ENCODE measurements at places on chromosomes 5 and 9.

GRCh38 chr5:113806250-113806649 is 292.8 kb downstream of the YTHDC2 start:
- H3K27me3 ChIP-seq = no peaks in the 10 kb centered on the region
- no peak for DNase-seq
- no peaks in the 10 kb centered on the region for H3K36me3 ChIP-seq
- peaks cover 39% of the 10 kb centered on the region for H3K4me1 ChIP-seq

- peaks cover 5% of the 10 kb centered on the region for H3K4me1 ChIP-seq
- H3K27ac ChIP-seq = no peak overlapping the region
- H3K4me3 ChIP-seq = no peak overlapping the region
- no peak for DNase-seq
- peaks cover 23% of the 10 kb centered on the region for H3K27me3 ChIP-seq
- no peaks in the 10 kb centered on the region for H3K36me3 ChIP-seq
Measured at GRCh38 chr9:94720846-94721549, 5.5 kb upstream of the AOPEP start.

DNA sequence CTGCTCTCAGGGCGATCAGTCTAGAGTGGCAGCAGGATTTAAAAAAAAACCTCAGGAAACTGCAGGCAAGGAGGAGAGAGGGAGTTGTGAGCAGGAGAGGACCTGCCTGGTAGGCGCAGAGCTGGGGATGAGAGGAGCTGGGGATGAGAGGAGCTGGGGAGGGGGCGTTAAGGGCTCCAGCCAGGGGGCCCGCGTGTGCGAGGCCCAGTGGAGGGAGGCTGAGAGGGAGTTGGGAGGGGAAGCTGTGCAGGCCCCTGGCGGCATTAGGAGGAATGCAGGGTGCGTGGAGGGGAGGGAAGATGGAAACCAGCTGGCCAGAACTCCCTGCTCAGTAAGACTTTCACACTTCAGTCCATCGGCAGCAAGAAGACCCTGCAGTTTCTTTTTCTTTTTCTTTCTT is 45.2 kb upstream of the HMCN2 start:
- H3K4me3 ChIP-seq = peak overlapping the region; percentile 32
- H3K27me3 ChIP-seq = peaks cover under 1% of the 10 kb centered on the region
- H3K27ac ChIP-seq = peak overlapping the region; percentile 60
- H3K4me1 ChIP-seq = peaks cover 42% of the 10 kb centered on the region

- peaks cover 8% of the 10 kb centered on the region for H3K27me3 ChIP-seq
- H3K27ac ChIP-seq = no peak overlapping the region
- H3K36me3 ChIP-seq = no peaks in the 10 kb centered on the region
- no peak overlapping the region for H3K4me3 ChIP-seq
Measured at GRCh38 chr5:53001541-53001940, 12.4 kb downstream of the ITGA2 start.

DNA sequence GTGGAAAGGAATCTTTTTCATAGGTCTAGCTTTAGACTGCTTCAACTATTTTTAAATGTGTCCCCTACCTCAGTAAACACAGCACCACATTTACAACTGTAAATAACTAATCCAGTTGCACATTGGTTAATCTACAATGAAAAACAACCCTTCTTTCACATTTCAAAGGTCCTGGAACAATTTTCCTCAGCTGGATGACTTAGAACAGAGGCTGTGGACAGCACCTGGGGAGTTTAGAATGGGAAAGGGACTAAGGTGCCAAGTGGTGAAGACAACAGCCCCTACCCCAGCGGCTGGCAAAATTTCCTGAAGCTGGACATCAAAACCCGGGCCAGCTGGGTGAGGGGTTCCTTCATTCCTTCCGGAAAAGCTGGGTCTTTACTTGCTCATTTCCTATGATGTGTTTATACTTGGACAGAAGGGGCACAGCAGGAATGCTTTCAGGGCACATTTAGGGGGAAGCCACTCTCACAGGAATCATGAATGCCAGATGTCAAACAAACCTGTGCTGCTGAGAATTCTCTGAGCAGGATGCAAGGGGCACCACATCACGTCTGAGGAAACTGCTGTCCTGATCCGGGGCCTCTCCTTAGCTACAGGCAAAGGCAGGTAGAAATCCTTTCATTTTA is 158.3 kb downstream of the NR2F1-AS1 start:
- H3K36me3 ChIP-seq = peaks cover 27% of the 10 kb centered on the region
- H3K27me3 ChIP-seq = peaks cover 3% of the 10 kb centered on the region
- no peak overlapping the region for H3K27ac ChIP-seq
- peaks cover 73% of the 10 kb centered on the region for H3K4me1 ChIP-seq

GRCh38 chr9:126663661-126664072 is 49.9 kb downstream of the LMX1B start:
- DNase-seq = no peak
- H3K4me3 ChIP-seq = no peak overlapping the region
- H3K27ac ChIP-seq = no peak overlapping the region
- peaks cover 17% of the 10 kb centered on the region for H3K27me3 ChIP-seq
- no peaks in the 10 kb centered on the region for H3K36me3 ChIP-seq

DNA sequence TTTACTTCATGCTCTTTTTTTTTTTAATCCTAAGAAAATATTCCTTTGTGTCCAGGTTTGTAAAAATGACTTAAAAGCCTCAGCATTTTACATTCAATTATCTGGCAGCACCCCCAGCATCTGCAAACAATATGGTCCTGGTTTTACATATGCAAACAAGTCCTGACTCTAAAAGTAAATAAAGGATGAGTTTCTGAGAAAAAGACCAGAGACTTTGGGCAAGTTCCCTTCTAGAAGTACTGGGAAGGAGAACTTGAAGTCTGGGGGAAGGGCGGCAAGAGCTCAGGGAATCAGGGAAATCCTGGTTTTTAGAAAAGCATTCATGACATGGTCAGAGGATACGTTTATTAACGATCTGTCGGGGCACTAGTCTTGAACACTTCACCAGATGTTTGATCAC is 25.8 kb downstream of the COL23A1 start:
- peaks cover 25% of the 10 kb centered on the region for H3K36me3 ChIP-seq
- DNase-seq = no peak
- no peak overlapping the region for H3K4me3 ChIP-seq
- H3K4me1 ChIP-seq = peaks cover 47% of the 10 kb centered on the region

GRCh38 chr9:38061326-38061977 is 7.6 kb downstream of the SHB start:
- peaks cover 8% of the 10 kb centered on the region for H3K27me3 ChIP-seq
- no peaks in the 10 kb centered on the region for H3K36me3 ChIP-seq
- no peak overlapping the region for H3K4me3 ChIP-seq
- no peak for DNase-seq
- peaks cover 83% of the 10 kb centered on the region for H3K4me1 ChIP-seq

GRCh38 chr9:3441197-3441816 is 84.5 kb downstream of the RFX3 start:
- no peaks in the 10 kb centered on the region for H3K27me3 ChIP-seq
- peak; percentile 20 for DNase-seq
- H3K36me3 ChIP-seq = peaks cover 30% of the 10 kb centered on the region
- no peak overlapping the region for H3K27ac ChIP-seq
- H3K4me3 ChIP-seq = no peak overlapping the region

GRCh38 chr5:1521671-1522600 is 1.8 kb downstream of the LPCAT1 start:
- H3K4me3 ChIP-seq = peak overlapping the region; percentile 91
- H3K4me1 ChIP-seq = peaks cover 26% of the 10 kb centered on the region
- peaks cover 5% of the 10 kb centered on the region for H3K27me3 ChIP-seq
- peaks cover 13% of the 10 kb centered on the region for H3K36me3 ChIP-seq
- peak; percentile 64 for DNase-seq

- peaks cover 5% of the 10 kb centered on the region for H3K27me3 ChIP-seq
- peak; percentile 45 for DNase-seq
- peaks cover 25% of the 10 kb centered on the region for H3K4me1 ChIP-seq
- peak overlapping the region; percentile 99 for H3K27ac ChIP-seq
- peak overlapping the region; percentile 87 for H3K4me3 ChIP-seq
- H3K36me3 ChIP-seq = peaks cover 38% of the 10 kb centered on the region
Measured at GRCh38 chr5:56910210-56910965, 992 bp downstream of the SETD9 start.

DNA sequence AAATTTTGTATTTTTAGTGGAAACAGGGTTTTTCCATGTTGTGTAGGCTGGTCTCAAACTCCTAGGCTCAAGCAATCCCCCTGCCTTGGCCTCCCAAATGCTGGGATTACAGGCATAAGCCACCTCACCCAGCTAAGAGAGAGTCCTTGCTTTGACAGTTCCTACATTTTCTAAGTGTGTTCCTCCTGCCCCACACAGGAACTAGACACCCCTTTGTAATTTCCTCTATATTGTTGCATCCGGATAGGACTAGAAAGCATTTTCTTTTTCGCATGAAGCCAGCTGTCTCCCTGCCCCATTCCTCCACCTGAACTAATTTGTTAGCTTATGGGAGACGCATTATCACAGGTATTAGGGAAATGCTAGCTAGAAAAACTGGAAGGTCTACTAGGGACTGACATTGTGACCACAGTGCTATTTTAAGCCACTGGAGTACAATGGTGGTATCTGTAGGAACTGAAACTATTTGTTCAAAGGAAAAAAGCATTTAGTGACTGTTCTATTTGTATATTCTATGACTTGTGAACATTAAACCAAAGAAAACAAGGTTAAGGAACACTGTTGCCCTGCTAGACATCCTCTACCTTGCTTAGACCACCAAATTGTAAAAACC is 214.1 kb downstream of the SMARCA2 start:
- DNase-seq = no peak
- peaks cover 25% of the 10 kb centered on the region for H3K4me1 ChIP-seq
- H3K27me3 ChIP-seq = peaks cover 3% of the 10 kb centered on the region
- no peak overlapping the region for H3K27ac ChIP-seq
- H3K4me3 ChIP-seq = no peak overlapping the region

GRCh38 chr5:68476854-68477253 is 261.3 kb downstream of the PIK3R1 start:
- H3K27ac ChIP-seq = no peak overlapping the region
- H3K4me1 ChIP-seq = peaks cover 42% of the 10 kb centered on the region
- H3K4me3 ChIP-seq = no peak overlapping the region
- no peaks in the 10 kb centered on the region for H3K36me3 ChIP-seq

GRCh38 chr5:122703203-122703602 is 71.7 kb upstream of the SNX2 start:
- H3K4me1 ChIP-seq = no peaks in the 10 kb centered on the region
- H3K27me3 ChIP-seq = no peaks in the 10 kb centered on the region
- no peak overlapping the region for H3K4me3 ChIP-seq
- no peak overlapping the region for H3K27ac ChIP-seq

DNA sequence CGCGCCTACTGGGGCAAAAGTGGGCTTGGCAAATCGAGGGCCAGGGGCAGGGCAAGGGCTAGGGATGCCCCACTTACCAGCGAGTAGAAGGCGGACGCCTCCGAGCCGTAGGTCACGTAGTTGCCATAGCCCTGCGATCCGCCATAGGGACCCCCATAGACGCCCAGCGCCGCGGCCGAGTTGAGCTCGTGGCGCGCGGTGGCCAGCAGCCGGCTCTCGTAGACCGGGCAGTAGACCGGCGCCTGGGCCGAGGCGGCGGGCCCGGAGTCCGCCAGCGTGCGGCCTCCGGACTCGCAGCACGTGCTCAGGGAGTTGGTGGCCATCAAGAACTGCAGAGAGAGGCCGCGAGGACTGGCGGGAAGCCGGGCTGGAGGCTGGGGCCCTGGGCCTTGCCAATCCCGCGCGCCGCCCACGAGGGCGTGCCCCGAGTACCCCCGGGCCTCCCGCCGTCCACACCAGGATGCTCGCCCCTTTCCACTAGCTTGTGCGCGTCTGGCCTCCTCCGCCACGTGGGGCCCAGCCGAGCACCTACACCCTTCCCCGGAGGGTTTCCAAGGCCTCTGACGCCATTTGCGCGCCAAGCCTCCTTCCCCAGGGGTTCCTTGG is 891 bp downstream of the IRX4 start:
- H3K36me3 ChIP-seq = no peaks in the 10 kb centered on the region
- no peak overlapping the region for H3K27ac ChIP-seq
- peaks cover 97% of the 10 kb centered on the region for H3K27me3 ChIP-seq
- H3K4me3 ChIP-seq = no peak overlapping the region

DNA sequence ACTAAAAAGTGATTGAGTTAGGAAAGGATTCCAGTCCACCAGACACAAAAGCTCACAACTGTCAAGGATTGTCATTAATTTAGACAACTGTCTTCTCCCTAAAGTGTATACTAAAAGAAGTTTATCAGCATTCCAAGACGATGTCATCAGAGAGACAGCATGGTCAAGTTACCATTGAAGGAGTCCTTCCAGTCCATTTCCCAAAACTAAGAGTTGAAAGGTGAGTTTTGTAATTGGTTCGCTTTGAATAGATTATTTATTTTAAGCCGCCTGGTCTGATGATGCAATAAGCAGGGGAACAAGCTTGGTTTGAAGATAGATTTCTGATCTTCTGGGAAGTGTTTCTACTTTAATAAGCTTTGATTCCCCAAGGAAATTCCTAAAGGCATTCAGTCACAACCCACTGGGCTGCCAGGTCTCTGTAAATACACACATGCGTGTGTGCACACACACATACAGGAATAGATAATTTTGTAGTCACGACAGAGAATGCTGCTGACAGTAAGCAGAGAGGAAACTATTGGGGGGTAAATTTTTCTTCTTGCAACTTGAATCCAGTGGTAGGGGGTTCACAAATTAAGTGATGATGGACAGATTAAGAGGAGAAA is 234.8 kb downstream of the PIK3R1 start:
- no peaks in the 10 kb centered on the region for H3K27me3 ChIP-seq
- H3K27ac ChIP-seq = no peak overlapping the region
- no peak overlapping the region for H3K4me3 ChIP-seq
- no peak for DNase-seq
- H3K36me3 ChIP-seq = peaks cover 6% of the 10 kb centered on the region

- H3K36me3 ChIP-seq = no peaks in the 10 kb centered on the region
- no peak for DNase-seq
- H3K4me3 ChIP-seq = no peak overlapping the region
- H3K4me1 ChIP-seq = no peaks in the 10 kb centered on the region
Measured at GRCh38 chr5:159392871-159393270, 62.6 kb upstream of the IL12B start.

DNA sequence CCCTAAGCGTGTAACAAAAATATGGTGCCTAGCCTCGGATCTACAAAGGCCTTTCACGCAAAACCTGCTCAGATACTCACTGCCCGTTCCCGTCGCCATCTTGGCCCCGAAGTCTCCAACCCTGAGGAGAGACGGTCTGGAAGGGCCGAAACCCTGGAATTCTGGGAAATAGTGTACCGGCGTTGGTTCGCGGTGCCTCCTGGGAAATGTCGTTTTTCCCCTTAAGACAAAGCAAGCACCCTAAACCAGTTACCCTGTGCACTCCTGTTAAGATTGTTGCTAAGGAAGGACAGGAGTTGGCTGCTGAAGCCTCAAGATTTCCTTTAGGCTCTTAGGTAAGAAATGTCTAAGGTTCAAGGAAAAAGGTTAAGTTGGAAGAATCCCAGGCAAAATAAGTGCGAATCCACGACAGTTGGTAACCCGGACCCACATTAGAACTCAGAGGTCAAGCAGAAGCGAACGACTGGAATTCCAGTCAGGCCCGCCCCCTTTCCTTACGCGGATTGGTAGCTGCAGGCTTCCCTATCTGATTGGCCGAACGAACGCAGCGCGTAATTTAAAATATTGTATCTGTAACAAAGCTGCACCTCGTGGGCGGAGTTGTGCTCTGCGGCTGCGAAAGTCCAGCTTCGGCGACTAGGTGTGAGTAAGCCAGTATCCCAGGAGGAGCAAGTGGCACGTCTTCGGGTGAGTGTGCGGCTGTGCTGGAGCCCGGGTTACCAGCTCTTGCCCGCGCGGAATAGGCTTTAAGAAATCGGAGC is at the start of the genes BRD8 and KIF20A:
Gene BRD8 (minus strand): TSS at position 115 of the 761 bp plus-strand sequence. CDS start 16 bp downstream, at position 99.
Gene KIF20A (plus strand): TSS at position 597 of the 761 bp plus-strand sequence. CDS start 569 bp downstream, outside the sequence.
- H3K27ac ChIP-seq = no peak within 1 kb of the TSS
- H3K4me1 ChIP-seq = peaks cover 22% of the 10 kb centered on the region
- H3K27me3 ChIP-seq = no peaks in the 10 kb centered on the region
- peaks cover 43% of the 10 kb centered on the region for H3K36me3 ChIP-seq
- peak; percentile 95 for DNase-seq

GRCh38 chr5:87138091-87138805 is 129.4 kb upstream of the RASA1 start:
- no peak for DNase-seq
- peaks cover 6% of the 10 kb centered on the region for H3K4me1 ChIP-seq
- no peak overlapping the region for H3K4me3 ChIP-seq
- H3K27ac ChIP-seq = no peak overlapping the region
